ENCODE measurements at places on chromosomes 3 and 15.

DNA sequence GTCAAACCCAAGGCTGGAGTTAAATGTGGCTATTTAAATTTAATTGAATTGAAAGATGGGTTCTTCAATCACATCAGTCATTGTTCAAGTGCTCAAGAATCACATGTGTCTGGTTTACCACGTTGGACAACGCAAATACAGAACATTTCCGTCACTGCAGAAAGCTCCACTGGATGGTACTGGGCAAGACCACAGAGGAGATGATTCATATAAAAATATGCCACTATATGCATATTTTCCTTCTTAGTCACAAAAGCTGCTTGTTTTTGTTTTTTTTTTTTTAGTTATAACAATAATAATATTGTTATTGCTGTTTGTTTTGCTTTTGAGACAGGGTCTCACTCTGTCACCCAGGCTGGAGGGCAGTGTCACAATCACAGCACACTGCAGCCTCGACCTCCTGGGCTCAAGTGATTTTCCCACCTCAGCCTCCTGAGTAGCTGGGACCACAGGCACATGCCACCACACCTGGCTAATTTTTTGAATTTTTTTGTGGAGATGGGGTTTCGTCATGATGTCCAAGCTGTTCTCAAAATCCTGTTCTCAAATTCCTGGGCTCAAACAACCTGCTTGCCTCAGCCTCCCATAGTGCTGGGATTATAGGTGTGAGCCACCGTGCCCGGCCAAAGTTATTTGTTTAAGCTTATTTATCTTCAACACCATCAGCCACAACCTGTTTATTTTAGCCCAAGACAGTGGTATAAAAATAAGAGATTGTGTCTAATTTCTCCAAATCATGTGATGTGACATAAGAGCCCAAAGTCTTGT lies 19.4 kb downstream of the RTP3 start:
- DNase-seq, result no peak

GRCh38 chr15:75043509-75044257 lies 20.3 kb downstream of the PPCDC start:
- DNase-seq, result no peak

DNA sequence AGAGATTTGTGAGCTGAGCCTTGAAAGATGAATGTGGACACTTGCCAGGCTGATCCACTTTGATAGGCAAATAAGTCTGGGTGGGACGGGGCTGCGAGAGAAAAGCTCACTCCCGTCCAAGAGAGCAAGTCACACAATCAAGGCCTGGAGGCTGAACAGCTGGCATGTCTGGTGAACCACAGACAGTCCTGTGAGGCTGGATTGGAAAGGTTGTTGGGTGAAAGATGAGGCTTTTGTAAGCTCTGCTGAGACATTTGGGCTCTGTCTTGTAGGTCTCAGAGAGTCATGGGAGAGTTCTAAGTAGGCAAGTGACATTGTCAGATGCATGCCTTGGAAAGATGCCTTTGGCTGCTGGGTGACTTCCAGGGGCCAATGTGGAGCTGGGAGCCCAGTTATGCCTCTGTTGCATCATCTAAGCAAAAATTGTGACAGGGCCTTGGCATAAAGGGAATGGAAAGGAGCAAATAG lies 38.5 kb downstream of the RPLP1 start:
- DNase-seq, result no peak

- DNase-seq, result no peak
Measured at GRCh38 chr3:48232232-48232631, 8.7 kb upstream of the ZNF589 start.

DNA sequence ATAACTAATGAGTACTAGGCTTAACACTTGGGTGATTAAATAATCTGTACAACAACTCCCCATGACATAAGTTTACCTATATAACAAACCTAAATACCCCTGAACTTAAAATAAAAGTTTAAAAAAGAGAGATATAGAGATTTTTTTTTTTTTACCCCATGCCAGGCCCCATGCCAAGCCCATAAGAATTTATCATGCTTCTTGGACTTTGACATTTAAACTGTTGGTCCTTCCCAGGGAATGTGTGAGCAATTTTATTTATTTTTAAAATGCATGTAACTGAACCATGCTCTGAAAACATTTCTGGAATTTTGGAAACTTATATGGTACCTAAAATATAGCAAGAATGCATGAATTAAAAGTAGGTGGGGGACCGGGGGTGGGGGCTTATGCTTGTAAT lies 26.3 kb downstream of the KLHL6 start:
- no peak for DNase-seq

DNA sequence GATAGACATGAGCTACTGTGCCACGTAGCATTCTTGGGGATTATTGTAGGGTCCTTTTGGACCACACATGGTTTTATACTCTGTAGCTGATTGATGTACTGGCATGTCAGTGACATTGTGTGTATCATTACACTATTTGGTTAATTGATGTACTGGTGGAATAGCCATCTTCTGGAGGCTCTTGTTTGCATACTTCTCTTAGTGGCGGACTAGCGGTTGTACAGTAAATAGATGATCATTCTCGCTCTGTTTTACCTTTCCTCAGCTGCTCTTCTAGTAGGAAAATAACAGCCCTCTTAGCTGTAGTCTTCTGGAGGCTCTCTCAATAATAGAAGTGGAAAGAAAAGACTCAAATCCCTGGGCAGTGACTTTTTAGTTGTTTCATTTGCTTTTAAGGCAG lies 24.8 kb downstream of the IGF1R start:
- no peak for DNase-seq

DNA sequence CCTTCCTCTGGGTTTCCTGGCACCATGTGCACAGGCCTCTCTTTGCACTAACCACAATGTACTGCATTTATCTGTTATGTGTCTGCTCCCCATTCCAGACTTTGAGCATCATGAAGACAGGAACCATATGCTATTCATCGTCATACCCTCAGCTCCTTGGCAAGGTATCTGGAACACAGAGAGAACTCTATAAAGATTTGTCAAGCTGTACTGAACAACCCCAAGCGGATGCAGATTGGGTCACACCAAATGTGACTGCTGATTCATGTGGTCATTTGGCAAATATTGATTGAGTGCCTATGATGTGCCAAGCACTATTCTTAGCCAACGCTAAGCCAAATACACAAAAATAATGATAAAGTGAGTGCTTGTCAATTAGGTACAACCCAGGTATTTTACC lies 7.5 kb upstream of the MEGF11 start:
- DNase-seq, result no peak

DNA sequence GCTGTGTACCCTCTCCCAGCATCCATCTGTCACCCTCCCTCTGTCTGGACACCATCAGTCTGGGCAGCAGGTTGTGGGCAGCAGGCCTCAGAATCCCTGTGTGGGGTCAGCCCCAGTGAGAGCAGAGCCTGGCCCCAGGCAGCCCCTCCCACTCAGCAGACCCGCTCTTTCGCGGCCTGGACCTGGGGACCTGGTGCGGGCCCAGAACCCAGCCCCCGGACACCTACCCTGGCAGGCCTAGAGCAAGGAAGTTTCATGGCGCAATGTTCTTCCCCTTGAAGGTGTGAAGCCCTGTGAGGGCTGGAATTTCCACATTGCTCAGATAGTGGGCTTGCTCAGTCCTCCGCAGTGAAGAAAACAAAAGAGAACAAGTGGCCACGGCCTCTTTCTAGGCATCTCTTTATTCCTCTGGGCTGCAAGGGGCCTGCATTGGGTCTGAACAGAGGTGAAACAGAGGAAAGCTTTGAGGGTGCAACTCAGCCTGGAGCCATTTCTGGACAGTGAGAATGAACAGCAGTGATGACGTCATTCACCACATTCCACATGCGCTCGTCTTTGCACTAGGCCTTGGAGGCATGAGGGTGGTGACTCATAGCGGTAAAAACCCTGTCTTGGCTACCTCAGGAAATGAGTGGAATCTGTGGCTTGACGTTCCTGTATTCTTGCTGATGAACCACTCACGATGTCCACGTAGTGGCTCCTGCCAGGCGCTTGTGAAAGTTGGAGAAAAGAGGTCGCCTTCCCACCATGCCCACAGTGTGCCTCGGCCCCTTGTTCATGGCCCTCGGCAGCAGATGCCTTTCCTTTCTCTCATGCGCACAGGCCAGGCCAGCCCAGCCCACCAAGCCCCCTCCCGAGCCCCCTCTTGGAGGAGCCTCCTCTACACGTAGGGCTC lies 66.1 kb downstream of the SLC30A4 start:
- peak; percentile 45 for DNase-seq

DNA sequence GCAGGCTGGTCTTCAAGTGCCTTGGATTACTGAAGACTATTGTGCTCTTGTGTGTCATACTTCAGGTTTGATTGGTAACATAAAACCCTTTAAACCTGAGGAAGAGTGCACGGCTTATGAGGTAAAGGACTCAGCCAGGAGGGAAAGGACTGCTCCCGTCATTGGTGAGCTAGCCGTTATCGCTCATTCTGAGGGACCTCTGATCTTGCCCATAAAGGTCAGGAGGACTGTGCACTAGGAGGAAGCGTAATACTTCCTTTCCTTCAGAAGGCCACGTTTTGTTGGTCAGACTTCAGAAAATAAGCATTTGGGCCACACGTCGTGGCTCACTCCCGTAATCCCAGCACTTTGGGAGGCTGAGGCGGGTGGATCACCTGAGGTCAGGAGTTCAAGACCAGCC lies 37.7 kb downstream of the PXK start:
- no peak for DNase-seq

DNA sequence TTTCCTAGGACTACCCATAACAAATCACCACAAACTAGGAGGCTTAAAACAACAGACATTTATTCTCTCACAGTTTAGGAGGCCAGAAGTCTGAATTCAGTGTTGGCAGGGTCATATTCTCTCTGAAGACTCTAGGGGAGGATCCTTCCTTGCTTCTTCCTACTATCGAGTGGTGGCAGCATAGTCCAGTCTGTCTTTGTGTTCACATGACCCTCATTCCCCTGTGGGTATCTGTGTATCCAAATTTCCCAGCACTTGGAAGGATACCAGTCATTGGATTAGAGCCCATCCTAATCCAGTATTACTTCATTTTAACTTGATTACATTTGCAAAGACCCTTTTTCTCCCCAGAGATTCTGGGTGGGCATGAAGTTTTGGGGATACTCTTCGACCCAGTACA lies 63.8 kb downstream of the GMPS start:
- DNase-seq, result no peak

- DNase-seq, result no peak
Measured at GRCh38 chr3:76502076-76502475, 537.8 kb upstream of the ROBO2 start.

- DNase-seq, result peak; percentile 17
Measured at GRCh38 chr3:79018671-79019136, 749.1 kb downstream of the ROBO1 start.

GRCh38 chr15:79185199-79185598 lies 94.6 kb upstream of the RASGRF1 start:
- no peak for DNase-seq

DNA sequence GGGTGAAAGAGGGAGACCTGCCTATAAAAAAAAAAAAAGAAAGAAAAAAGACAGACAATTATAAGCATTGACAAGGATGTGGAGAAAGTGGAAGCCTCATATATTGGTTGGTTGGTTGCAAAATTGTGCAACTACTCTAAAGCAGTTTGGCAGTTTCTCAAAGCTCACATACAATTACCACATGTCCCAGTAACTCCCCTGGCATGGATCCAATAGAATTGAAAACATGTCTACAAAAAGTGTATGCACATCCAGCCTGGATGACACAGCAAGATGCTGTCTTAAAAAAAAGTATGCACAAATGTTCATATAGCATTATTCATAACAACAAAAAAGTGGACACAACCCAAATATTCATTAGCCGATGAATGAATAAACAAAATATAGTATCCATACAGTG lies 19.5 kb downstream of the SETMAR start:
- DNase-seq, result no peak

DNA sequence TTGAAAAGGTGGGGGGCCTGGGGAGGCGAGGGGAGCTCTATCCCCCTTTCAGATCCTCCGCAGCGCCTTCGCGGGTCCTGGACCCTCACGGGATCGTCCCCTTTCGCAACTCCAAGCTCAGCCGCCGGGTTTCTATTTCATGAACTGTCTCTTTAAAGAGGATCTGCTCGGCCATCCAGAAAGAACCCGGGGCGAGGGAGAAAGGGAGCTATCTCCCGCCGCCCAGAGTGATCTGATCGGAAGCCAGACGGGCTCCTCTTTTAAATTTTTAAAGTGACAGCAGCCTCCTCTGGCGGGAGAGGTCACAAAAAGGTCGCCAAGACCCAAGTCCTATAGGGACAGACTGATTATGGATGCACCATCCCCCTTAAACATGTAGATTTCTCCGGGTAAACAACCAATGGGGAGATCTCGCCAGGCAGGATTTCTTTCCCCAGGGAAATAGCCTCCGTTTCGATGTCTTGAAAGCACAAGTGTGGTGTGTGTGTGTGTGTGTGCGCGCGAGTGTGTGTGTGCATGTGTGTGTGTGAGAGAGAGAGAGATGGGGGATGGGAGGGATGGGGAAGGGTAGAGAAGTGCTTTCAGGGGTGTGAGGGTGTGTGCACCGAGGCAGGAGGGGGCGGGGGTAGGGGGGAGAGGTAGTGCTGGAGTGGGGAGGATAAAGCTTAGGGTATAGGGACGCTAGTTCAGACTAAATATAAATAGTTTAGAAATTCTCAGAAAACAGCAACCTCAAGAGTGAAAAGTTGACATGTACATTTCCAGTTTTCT lies 516.1 kb downstream of the MECOM start:
- DNase-seq, result peak; percentile 17

DNA sequence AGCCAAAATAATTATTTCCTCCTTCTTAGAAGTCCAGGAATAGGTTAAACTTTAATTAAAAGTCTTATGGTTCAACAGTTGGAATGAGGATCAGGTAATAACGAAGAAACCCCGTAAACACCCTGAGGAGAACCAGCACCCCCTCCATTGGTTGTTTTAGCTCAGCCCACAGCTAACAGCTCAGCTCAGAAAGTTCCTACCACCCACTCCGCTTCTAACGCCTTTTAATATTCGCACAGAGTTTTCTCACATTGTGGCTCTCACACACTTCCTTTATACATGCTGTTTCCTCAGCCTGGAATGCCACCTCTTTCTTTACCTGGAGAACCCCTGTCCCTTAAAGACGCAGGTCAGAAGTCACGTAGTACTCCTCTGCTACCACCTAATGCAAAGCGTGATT lies 17.0 kb downstream of the CX3CR1 start:
- no peak for DNase-seq

DNA sequence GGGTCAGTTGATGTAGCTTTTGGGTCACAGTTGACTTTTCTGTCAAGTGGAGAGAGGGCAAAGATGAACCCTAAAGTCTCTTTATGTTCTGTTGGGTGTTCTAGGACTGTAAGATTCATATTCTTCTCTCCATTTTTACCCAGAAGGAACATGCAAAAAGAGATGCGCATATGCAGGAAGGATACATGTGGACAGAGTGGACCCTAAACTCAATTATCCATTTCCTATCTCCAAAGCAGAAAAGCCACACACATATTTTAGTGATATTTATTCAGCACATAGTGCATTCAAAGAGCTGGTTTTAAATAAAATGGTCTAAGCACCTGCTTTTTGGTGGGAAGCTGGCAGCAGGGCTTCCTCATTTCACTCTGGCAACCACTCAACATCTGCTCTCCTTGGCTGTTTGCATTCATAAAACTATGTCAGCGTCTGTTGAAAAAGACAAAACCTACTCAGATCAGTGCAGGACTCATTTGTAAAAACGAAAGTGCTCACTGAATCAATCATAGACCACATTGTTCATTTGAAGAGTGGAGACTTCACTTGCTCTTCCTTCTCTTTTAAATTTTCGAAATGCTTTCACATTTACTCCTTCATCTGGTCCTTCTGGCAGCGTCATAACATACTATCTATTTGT lies 96.6 kb downstream of the SEMA6D start:
- DNase-seq, result no peak
